ENCODE measurements at places on chromosomes 7 and 10. TPM values are rescaled to one million over a fixed set of nuclear protein-coding genes. Genes with fewer than 3 reads are reported as not detected.
A peak's percentile ranks its signal among the peaks of the same experiment; 100 is the strongest.

- no peak overlapping the region for H3K27ac ChIP-seq
- peaks cover 7% of the 10 kb centered on the region for H3K4me1 ChIP-seq
- DNase-seq = no peak
- H3K27me3 ChIP-seq = no peaks in the 10 kb centered on the region
- H3K4me3 ChIP-seq = peak overlapping the region; percentile 75
- H3K36me3 ChIP-seq = peaks cover 42% of the 10 kb centered on the region
These were observed 2.3 kb downstream of the PPIA start for GRCh38 chr7:44798649-44799305.

DNA sequence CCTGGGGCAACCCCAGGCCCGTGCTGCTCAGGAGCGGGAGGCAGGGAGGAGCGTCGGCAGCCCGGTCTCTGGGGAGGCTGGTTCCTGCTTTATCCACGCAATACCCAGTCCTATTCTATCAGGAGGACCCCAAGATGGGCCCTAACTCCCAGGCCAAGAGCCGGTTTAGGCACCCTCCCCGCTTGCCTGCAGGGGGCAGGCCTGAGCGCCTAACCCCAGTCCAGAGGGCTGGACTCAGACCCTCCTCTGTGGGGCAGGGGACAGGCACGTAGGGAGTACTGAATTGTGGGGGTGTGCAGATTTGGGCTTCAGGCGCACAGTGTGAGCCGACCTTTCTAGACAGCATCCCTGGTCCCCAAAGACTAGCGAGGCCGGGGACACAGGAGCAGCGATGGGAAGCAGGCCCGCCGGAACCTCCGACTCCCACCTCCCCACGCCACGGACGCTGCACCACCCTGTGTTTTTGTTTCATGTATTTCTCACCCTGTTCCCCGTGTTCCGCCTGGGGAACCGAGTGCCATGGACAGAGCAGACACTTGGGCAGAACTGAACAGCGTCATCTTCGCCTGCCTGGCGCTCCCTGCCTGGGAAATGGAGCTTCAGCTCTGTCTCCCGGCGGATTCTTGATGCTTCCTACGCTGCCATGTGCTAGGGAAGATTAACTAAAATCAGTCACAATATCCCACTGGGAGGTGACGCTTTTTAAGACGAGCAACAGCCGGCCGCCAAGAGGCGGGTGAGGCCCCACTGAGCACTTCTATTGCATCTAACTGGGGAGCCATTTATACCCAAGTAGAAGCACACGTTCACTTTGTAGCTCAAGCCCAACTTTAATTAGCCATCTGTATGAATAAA is 5.3 kb downstream of the NUDT1 start:
- no peak overlapping the region for H3K4me3 ChIP-seq
- no peaks in the 10 kb centered on the region for H3K27me3 ChIP-seq
- DNase-seq = peak; percentile 95
- H3K4me1 ChIP-seq = peaks cover 16% of the 10 kb centered on the region
- H3K36me3 ChIP-seq = no peaks in the 10 kb centered on the region

The NMT2 gene
- 25.9 TPM for polyA plus RNA-seq

The KIAA1549 gene
- 3.6 TPM for polyA plus RNA-seq

GRCh38 chr10:11328264-11329061 is 283.0 kb downstream of the USP6NL start:
- H3K4me1 ChIP-seq = no peaks in the 10 kb centered on the region
- H3K36me3 ChIP-seq = no peaks in the 10 kb centered on the region

DNA sequence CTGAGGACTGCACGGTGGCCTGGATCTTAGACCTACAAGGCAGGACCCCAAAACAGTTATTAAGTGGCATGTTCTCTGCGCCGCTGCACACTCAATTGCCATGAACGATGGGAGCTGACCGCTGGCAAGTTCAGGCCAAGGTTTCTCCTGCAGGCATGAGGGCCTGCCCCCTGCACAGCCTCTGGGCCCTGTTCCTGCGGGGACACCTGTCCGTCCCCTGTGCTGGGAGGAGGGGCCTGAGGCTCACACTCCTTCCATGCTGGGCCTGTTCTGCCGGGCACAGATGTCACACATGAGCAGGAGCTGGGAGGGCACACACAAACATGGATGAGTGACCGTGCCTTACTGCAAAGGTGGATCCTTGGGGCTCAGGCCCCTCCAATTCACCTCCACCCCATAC is 90.0 kb downstream of the PTPRN2 start:
- DNase-seq = no peak
- H3K4me3 ChIP-seq = no peak overlapping the region
- H3K27ac ChIP-seq = no peak overlapping the region
- H3K27me3 ChIP-seq = no peaks in the 10 kb centered on the region
- H3K4me1 ChIP-seq = no peaks in the 10 kb centered on the region

DNA sequence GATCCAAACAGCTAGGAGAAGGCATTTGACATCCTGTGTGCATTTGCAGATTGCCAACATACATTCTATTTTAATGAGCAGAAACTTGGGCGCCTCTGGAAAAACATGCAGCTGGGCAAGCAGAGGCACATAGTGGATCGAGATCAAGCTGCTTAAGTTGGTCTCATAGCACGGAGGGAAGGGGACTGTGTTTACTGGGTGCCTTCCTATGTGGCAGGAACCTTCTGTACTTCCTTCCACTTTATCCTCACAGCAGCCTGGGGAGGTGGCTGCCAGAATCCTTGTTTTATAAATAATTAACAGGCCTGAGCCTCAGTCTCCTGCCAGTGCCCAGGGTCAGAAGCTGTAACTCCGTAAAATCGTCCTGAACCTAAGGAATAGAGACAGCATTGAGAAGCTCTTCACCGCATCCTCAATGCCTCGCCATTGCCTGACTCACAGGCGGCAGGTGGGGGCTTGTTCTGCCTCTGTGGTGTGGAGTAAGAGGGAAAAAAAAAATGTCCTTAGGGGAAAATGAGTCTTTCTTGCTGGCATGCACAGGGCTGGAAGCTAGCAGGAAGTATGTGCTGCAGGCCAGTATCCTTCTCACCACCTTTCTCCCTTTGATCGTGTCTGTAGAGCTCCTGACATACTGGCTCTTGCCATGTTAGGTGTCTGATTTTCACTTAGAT is 6.2 kb downstream of the VWA2 start:
- H3K4me1 ChIP-seq = peaks cover 5% of the 10 kb centered on the region
- H3K4me3 ChIP-seq = no peak overlapping the region
- no peaks in the 10 kb centered on the region for H3K36me3 ChIP-seq
- no peak for DNase-seq

DNA sequence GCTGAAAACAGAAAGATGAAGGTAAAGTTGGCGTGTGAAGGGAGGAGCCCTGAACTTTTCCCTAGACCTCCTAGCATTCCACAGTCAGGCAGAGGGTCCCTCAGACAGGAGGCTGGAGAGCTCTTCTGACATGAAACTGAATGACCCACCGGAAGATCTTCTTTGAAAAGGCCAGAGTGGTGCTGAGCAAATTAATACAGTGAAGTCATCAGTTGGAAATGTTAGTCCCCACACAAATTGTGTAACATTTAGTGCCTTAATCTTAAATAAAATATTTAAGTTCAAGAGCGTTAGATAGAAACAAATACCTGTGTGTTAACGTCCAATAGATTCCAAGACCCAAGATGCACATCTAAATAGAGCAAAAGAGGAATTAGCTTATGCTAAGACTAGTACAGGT is 49.0 kb upstream of the WNT16 start:
- DNase-seq = no peak
- no peak overlapping the region for H3K27ac ChIP-seq
- H3K4me3 ChIP-seq = no peak overlapping the region
- no peaks in the 10 kb centered on the region for H3K4me1 ChIP-seq

DNA sequence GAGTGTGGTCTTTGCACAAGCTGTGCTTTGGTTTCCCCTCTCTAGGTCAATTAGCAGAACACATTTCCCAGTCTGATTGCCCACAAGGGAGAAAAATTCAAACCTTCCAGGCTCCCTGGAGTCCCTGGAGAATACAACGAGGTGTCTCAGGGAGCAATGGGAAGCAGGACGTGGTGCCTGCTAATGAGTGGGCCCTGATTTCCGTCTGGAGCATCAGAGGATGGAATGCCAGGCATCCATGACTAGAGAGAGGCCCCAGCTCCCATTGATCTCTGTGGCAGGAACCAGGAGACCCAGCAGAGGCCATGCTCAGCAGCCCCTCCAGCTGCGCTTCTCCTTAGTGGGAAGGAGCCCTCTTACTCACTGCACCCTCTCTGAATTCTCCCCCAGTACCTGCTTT is 33.2 kb upstream of the TLX1 start:
- peaks cover 45% of the 10 kb centered on the region for H3K27me3 ChIP-seq
- H3K4me3 ChIP-seq = no peak overlapping the region
- no peak overlapping the region for H3K27ac ChIP-seq
- H3K36me3 ChIP-seq = no peaks in the 10 kb centered on the region
- no peaks in the 10 kb centered on the region for H3K4me1 ChIP-seq

DNA sequence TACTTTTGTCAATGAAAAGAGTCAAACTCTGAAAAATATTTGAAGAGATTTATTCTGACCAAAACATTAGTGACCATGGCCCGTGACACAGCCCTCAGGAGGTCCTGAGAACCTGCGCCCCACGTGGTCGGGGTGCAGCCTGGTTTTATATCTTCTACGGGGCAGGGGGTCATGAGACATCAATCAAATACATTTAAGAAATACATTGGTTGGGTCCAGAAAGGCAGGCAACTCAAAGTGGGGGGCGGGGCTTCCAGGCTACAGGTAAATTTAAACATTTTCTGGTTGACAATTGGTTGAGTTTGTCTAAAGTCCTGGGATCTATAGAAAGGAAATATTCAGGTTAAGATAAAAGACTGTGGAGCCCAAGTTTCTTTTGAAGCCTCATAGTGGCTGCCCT is 34.8 kb upstream of the BNIP3 start:
- H3K36me3 ChIP-seq = no peaks in the 10 kb centered on the region
- no peaks in the 10 kb centered on the region for H3K4me1 ChIP-seq
- no peak for DNase-seq
- H3K27me3 ChIP-seq = no peaks in the 10 kb centered on the region
- H3K4me3 ChIP-seq = no peak overlapping the region

GRCh38 chr7:101255796-101256195 is 10.9 kb upstream of the FIS1 start:
- H3K27ac ChIP-seq = no peak overlapping the region
- no peak overlapping the region for H3K4me3 ChIP-seq
- H3K4me1 ChIP-seq = peaks cover 3% of the 10 kb centered on the region
- 0 out of 2 replicates have a peak, but pooled peaks cover 8% of the 10 kb centered on the region for H3K27me3 ChIP-seq

DNA sequence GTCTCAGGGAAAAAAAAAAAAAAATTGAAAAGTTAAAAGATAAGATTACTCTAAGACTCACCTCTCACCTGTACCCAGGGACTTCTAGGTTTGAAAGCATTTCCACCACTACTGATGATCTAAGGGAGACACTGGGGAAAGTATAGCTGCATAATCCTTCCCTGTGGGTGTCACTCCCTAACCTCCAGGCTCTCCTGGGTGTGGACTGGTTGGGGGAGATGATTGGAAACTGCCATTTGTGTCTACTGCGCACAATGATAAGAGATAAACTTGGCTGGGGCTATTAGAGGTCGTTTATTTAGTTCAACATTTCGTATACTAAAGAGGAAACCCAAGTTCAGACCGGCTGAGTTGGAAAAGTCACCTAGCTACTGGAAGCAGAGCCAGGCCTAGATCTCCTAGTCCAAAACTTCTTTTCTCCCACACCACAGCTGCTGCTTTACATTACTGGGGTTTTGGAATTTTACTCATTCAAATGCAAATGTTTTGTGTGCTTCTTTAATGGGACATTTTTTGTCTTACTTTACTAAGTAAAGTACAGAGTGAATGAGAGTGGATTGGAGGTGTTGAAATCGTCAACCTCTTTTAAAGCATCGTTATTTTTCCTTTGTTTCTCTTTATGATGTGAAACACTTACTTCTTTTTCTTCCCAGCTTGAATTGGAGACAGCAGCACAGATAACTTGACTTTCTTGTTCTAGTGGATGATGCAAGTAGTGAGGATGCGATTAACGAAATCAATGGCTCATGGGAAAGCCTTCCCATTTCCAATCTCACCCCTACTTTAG is 22.3 kb upstream of the SEC61G start:
- H3K27ac ChIP-seq = no peak overlapping the region
- no peaks in the 10 kb centered on the region for H3K27me3 ChIP-seq
- DNase-seq = no peak
- H3K36me3 ChIP-seq = no peaks in the 10 kb centered on the region
- no peaks in the 10 kb centered on the region for H3K4me1 ChIP-seq

The TNKS2 gene
- 18.1 TPM for polyA plus RNA-seq

DNA sequence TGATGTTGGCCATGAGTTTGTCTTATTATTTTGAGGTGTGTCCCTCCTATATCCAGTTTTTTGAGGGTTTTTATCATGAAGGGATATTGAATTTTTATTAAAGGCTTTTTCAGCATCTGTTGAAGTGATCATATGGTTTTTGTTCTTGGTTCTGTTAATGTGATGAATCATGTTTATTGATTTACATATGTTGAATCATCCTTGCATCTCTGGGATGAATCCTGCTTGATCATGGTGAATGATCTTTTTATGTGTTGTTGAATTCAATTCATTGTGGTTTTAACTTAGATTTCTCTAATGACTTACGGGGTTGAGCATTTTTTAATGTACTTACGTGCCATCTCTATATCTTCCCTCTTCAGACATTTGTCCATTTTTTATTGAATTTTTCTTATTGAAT is 22.9 kb downstream of the DLD start:
- no peak overlapping the region for H3K4me3 ChIP-seq
- no peak for DNase-seq
- H3K27me3 ChIP-seq = no peaks in the 10 kb centered on the region
- 0 out of 2 replicates have a peak overlapping the region, but pooled peaks have one; percentile 4 for H3K27ac ChIP-seq

The IL6 gene
- 13.6 TPM for polyA plus RNA-seq

DNA sequence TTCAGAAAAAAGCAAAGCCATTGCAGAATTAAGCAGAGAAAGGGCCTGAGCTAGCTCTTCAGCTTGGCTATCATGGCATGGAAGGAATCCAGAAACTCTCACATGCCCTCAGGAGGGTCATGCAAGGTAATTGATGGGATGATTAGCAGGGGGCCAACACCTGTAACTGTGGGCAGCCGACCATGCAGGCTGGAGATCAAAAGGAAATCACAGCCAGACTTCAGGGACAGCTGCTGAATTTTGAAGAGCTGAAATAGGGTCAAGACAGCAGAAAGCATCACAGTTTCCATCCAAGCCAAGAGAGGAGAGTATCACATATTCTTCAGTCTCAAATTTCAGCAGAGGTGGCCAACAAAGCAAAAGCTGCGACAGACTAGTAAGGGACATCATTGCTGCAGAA is 239.6 kb upstream of the STEAP1 start:
- H3K27me3 ChIP-seq = no peaks in the 10 kb centered on the region
- no peak overlapping the region for H3K4me3 ChIP-seq
- no peak for DNase-seq
- no peak overlapping the region for H3K27ac ChIP-seq
- H3K36me3 ChIP-seq = no peaks in the 10 kb centered on the region

The RELN gene
- 0.02 TPM for polyA plus RNA-seq

The GPRIN2 gene
- 0.03 TPM for polyA plus RNA-seq

- no peak overlapping the region for H3K4me3 ChIP-seq
- no peaks in the 10 kb centered on the region for H3K4me1 ChIP-seq
- no peak overlapping the region for H3K27ac ChIP-seq
- no peaks in the 10 kb centered on the region for H3K36me3 ChIP-seq
- no peak for DNase-seq
These were observed 672.7 kb upstream of the FOXK1 start for GRCh38 chr7:4009211-4010060.

All from SK-N-SH (cell line).